ENCODE measurements at places on chromosomes 7 and 10.

DNA sequence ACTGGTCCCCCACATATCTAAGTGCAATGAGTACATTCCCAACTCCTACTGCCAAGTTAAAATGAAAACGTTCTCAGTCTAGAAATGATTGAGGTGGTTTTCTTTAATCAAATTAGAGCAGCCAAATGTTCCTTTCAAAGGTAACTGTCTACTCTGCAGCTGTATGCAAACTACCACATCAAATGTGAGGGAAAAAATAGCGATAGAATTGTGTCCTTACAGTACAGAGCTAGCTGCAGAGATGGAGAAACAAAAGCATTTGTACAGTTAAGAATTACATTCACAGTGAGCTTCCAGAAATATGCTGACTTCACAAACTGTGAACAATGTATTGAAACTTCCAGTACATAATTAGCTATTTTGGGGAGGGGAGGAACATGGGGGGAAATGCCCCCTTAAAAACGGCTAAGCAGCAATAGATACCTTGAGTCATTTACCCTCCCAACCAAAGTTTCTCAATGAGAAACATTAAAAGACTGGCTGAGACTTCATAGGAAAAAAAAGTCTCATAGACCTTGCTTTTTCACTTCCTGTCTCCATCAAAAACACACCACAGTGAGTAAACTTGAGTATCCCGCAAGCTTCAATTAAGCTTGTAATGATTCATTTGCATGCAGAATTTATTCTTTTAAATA lies 22.9 kb downstream of the CDK6 start:
- DNase-seq: no peak

GRCh38 chr7:155796381-155797261 lies 15.6 kb downstream of the SHH start:
- DNase-seq: no peak

DNA sequence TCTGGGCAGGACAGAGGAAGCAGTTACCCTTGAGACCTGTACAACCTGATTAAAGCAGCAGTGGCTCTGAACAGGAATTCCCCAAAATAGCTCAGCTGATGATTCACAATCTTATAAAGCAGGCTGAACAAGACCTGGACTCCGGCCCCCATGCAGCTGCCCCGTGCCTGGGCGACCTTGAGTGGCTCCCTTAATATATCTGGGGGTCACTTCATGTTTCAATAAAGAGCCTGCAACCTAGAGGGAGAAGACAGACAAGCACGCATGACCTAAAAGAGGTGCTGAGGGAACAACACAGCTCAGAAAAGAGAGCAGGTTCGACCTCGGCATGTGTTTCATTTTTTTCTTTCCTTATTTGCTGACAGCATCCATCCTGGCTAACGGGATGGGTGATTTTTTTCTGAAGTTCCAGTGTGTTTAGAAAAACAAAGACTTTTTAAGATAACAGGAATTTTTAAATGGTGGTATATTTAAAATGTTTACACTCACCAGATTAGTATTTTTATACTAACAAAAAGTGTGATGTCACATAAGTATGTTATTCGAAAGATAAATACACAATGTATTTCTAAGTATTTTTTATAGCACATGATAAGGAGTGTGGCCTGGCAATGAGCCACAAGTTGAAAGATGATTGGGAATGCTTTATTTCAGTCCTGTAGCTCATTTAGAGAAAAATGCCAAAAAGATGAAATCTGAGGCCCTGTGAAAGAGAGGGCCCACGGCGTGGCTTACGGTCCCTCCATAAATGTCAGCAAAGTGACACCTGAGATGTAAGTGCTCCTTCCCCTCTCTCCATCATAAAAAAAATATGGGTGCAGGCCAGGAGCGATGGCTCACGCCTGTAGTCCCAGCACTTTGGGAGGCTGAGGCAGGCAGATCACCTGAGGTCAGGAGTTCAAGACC lies 161.3 kb downstream of the SLIT1 start:
- peak; percentile 41 for DNase-seq

GRCh38 chr7:44805950-44806349 lies 9.5 kb downstream of the PPIA start:
- DNase-seq: no peak

GRCh38 chr7:134539380-134540004 lies 9.4 kb upstream of the AKR1B15 start:
- DNase-seq: no peak

- DNase-seq: no peak
Measured at GRCh38 chr7:49279891-49280290, 355.5 kb downstream of the CDC14C start.

- DNase-seq: no peak
Measured at GRCh38 chr7:112199672-112200071, 6.5 kb downstream of the DOCK4 start.

DNA sequence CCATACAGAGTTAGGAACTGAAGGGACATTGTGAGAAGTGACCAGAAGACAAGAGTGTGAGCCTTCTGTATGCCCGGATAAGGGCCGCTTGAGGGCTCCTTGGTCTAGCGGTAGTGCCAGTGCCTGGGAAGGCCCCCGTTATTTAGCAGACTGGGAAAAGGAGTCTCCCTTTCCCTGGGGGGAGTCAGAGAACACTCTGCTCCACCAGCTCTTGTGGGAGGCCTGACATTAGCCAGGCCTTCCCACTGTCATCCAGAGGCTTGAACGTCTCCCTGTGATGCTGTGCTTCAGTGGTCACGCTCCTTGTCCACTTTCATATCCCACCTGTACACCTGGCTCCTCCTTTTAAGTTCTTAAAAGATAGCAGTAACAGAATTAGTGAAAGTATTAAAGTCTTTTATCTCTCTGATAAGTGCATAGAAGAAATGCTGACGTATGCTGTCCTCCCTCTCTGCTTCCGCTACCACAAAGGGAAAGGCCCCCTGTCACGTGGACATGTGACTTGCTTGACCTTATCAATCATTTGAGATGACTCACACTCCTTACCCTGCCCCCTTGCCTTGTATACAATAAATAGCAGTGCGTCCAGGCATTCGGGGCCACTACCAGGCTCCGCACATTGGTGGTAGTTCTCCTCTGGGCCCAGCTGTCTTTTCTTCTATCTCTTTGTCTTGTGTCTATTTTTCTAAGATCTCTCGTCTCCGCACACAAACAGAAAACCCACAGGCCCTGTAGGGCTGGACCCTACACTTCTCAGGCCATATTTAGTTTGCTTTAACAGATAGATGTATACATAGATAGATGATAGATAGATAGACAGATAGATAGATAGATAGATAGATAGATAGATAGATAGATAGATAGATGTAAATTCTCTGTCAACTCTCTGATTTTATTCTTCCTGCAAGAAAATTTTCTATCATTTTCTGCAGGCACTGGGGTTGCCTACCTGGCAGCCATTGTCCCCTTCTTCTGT lies 131.5 kb upstream of the JCAD start:
- DNase-seq: no peak

DNA sequence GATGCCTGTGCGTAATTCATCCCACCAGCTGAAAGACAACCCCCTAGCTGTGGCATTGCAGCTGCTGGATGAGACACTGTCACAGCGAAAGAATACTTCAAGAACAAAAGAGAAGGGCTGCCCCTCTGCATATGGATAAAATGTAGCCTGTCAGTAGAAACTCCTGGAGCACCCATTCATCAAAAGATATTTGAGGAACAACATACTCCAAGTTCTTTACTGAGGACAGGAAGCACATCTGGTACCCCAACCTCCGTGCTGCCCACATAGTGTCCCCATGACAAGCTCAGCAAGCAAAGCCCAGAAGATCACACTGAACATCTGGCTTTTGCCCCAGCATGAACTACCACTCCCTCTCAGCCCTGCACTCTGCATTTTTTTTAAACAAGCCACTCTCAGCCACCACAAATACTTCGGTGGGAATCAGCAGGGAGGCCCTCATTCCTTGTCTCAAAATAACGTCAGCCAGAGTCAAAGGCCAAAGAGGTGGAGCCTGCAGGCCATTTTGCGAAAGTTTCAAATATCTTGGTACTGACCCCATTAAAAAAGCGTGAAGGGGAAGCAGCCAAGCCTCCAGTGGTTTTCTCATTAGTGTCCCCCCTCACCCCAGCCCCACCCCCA lies 1.7 kb downstream of the CREB3L2 start:
- peak; percentile 92 for DNase-seq

- DNase-seq: no peak
Measured at GRCh38 chr7:95688931-95689495, 83.3 kb upstream of the DYNC1I1 start.

- DNase-seq: no peak
Measured at GRCh38 chr7:24178811-24179570, 105.0 kb upstream of the NPY start.

DNA sequence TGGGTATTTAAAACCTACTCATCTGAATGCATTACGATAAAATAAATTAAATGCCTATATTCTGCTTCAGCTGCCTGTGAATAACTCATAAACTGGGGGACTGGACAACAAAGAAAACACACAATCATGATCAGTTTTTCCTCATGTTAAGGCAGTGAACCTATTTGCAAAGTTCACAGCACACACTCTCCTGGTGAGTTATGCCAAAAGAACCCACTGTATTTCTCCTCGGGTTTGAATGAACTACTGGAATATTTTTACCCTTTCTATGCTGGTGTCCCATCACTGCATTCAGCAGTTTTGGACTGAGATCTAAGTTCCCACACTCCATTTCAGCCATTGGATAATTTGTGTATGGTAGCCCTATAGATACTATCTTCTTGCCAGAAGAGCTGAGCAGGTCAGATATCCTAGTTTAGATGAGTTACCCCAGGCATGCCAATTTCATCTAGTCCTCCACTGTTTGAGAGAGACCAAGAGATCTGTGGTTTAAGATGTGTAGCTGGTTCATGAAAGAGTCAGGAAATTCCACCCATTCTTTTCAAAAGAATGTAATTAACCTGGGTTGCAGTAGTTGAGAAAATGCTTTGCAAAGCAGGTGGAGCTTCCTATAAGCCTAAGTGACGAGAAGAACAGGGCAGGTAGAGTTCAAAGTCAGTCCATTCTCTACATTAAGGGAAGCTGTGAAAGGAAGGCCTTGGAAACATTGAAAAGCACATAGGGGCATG lies 101.7 kb downstream of the PLXDC2 start:
- DNase-seq: no peak

DNA sequence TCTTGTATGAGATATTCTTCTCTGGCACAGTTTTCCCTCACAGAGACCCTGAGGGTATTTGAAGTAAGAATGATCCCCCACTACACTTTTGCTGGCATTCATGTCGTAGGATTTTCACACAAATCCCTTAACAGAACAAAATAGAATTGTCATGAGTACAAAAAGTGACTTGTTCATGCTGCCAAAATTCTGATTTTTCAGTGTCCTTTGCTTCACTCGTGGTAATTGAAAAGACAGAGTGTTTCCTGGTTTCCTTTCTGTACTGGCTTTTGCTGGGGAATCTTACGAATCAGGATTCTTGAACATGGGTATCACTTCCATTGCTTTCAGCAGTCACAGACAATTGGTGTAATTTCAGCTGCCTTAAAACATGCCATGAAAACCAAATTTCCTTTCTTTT lies 756.3 kb downstream of the REEP3 start:
- DNase-seq: no peak

DNA sequence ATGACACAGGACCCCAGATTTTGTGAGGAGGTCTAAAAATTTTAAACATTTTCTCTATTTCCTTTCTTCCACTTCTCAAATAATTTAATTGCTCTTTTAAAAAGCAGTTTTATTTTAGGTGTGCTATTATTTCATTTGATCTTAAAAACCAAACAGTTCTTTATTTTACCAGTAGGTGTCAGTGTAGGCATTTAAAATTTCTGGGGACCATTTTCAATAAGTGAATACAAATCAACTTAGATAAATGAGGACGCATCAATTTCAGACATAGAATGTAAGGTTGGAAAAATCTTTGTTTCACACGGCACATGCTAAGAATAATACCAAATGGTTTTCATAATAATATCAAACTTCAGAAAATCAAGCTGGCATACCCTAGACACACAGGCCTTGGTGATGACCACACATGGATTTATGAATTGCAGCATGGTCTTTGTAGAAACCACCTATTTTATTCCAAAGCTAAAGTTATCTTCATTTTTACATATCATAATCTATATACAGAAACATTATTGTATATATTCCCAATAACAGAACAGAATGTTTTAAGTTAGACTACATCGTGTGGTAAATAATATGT lies 127.6 kb upstream of the SLC26A5 start:
- DNase-seq: no peak

- DNase-seq: no peak
Measured at GRCh38 chr10:31464552-31464951, 145.5 kb downstream of the ZEB1 start.

DNA sequence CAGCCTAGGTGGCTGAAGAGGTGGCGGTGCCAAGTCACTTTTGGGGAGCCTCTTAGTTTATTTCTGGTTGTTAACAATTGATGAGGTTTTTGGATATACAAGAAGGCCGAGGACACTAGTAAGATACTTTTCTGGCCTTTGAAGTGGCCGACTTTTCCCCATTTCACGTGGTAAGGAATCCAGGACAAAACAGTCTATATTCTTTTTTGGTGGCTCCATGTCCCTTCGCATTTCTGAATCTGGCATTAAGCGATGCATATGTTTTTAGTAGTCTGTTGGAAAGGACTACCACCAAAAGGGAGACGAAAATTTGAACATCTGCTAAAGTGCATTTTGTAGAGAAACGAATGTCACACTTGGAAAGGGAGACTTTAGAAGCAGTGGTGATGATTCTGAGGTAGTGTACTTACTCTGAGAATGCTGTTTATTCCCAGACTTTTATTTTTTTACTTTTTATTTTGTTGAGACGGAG lies 1.5 kb downstream of the MLLT10 start:
- no peak for DNase-seq

GRCh38 chr10:69861251-69862240 lies 59.8 kb downstream of the COL13A1 start:
- DNase-seq: peak; percentile 39

DNA sequence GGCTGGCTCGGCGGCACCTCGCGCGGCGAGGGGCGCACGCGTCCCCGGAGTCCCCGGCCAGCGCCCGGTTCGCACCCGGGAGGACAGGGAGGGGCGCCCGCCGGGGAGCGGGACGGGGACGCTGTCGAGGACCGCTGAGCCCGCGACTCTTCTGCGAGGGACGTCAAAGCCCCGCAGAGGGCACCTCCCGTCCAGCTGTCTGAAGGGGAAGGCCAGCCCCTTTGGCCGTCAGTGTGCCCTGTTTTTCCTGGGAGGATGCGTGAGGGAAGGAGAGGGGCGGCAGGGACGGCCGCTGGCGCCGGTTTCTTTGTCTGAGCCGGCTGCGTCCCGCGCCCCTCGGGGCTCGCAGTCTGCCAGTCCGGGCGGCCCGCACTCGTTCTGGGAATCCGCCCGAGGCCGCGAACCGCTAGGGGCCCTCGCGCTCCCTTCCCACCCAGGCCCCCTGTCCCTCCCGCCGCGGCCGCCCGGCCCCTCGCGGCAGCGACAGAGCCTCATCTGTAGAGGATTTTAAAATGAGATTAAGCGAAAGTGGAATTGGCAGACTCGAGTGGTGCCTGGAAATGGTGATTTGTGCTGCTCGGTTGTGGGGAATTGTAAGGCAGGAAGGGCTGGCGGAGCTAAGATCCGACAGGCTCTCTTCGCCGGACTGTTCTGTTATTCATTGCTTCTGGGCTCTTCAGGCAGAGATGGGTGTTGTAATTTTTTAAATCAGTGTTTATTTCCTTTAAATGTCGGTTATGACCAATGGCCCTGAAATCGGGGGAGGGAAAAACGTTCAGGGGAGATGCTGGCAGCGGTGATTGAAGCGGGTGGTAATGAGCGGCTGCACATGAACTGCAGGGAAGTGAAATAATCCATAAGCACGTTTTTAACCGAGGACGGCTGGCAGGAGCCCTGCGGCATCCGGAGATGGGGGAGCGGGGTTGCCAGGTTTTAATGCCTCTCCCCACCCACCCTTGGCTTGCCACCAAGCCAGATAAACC lies 618 bp upstream of the RELN start:
- DNase-seq: no peak

- no peak for DNase-seq
Measured at GRCh38 chr7:2023877-2024566, 208.7 kb downstream of the MAD1L1 start.

- no peak for DNase-seq
Measured at GRCh38 chr7:37775921-37776320, 72.5 kb upstream of the NME8 start.
